Smooth muscle cell of trachea (primary cell): ENCODE measurements at places on chromosomes 11 and 22. TPM values are rescaled to one million over a fixed set of nuclear protein-coding genes. Genes with fewer than 3 reads are reported as not detected.

The MMP13 gene
- not detected in 2 replicates for total RNA-seq

The GPR83 gene
- under 0.01 TPM in 1 of 2 replicates, not detected in the other for total RNA-seq

The RDX gene
- 58.5 and 65.2 TPM in 2 replicates for total RNA-seq

The TMEM126A gene
- total RNA-seq, result 21.0 and 50.5 TPM in 2 replicates

The SLC6A5 gene
- total RNA-seq, result under 0.01 TPM in 1 of 2 replicates, not detected in the other

The GLYAT gene
- total RNA-seq, result not detected in 2 replicates

The HBG2 gene
- total RNA-seq, result not detected in 2 replicates

The SAA4 gene
- not detected in 2 replicates for total RNA-seq

The IGHMBP2 gene
- total RNA-seq, result 11.6 and 12.4 TPM in 2 replicates

The EEF1G gene
- total RNA-seq, result 1,356 and 1,684 TPM in 2 replicates

The SHISAL1 gene
- total RNA-seq, result 1.2 and 9.6 TPM in 2 replicates

The RFPL2 gene
- total RNA-seq, result not detected in 2 replicates

The KRTAP5-8 gene
- not detected in 2 replicates for total RNA-seq
